ENCODE measurements at places on chromosomes 12 and 14. TPM values are rescaled to one million over a fixed set of nuclear protein-coding genes. Genes with fewer than 3 reads are reported as not detected.

The CPM gene
- 96.4 TPM for total RNA-seq

The CLEC4D gene
- not detected for total RNA-seq

The C12orf54 gene
- not detected for total RNA-seq

The RNASE7 gene
- total RNA-seq = not detected

The TMEM121 gene
- 1.3 TPM for total RNA-seq

The FOXM1 gene
- total RNA-seq = 3.5 TPM

The RARG gene
- total RNA-seq = 2.0 TPM

The KLRC3 gene
- total RNA-seq = 1.3 TPM

GRCh38 chr12:26572137-26572536, 260.9 kb downstream of the ITPR2 start:
- H3K4me3 ChIP-seq = no peak overlapping the region
- no peaks in the 10 kb centered on the region for H3K27me3 ChIP-seq
- H3K4me1 ChIP-seq = no peaks in the 10 kb centered on the region
- DNase-seq = no peak
- no peak overlapping the region for H3K27ac ChIP-seq

- H3K4me3 ChIP-seq = no peak overlapping the region
- H3K4me1 ChIP-seq = no peaks in the 10 kb centered on the region
- H3K27me3 ChIP-seq = no peaks in the 10 kb centered on the region
- no peaks in the 10 kb centered on the region for H3K36me3 ChIP-seq
- DNase-seq = peak; percentile 22
These were observed 913.6 kb downstream of the GALC start for GRCh38 chr14:87079416-87079815.

GRCh38 chr12:128613837-128614590, 209.7 kb downstream of the SLC15A4 start:
- no peaks in the 10 kb centered on the region for H3K27me3 ChIP-seq
- no peak overlapping the region for H3K4me3 ChIP-seq
- no peak for DNase-seq
- H3K4me1 ChIP-seq = no peaks in the 10 kb centered on the region
- no peaks in the 10 kb centered on the region for H3K36me3 ChIP-seq

- no peaks in the 10 kb centered on the region for H3K27me3 ChIP-seq
- DNase-seq = no peak
- H3K4me1 ChIP-seq = no peaks in the 10 kb centered on the region
- no peak overlapping the region for H3K4me3 ChIP-seq
- no peaks in the 10 kb centered on the region for H3K36me3 ChIP-seq
- H3K27ac ChIP-seq = no peak overlapping the region
These were observed 92.9 kb downstream of the SLCO1B1 start for GRCh38 chr12:21223930-21224329.

DNA sequence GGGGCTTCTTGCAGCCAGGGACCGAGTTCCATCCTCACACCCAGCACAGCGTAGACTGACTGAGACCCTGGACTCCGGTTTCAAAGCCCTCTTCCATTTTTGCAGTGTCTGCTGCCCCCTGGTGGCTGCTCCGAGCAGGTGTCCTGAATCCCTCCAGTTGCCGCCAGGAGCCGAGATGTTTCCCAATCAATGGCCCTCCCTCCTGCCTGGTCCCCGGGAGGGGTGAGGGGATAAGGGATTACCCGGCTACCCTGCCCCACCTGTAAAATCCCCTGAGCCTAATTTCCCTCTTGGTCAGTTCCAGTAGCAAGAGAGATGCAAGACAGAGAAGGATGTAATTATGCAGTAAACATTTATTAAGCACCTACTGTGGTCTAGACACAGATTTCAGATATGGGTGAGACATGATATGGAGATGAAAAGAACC, 55.0 kb downstream of the PHETA1 start:
- H3K4me3 ChIP-seq = no peak overlapping the region
- no peaks in the 10 kb centered on the region for H3K36me3 ChIP-seq
- H3K4me1 ChIP-seq = no peaks in the 10 kb centered on the region
- H3K27me3 ChIP-seq = peaks cover 4% of the 10 kb centered on the region
- H3K27ac ChIP-seq = no peak overlapping the region
- DNase-seq = peak; percentile 89

DNA sequence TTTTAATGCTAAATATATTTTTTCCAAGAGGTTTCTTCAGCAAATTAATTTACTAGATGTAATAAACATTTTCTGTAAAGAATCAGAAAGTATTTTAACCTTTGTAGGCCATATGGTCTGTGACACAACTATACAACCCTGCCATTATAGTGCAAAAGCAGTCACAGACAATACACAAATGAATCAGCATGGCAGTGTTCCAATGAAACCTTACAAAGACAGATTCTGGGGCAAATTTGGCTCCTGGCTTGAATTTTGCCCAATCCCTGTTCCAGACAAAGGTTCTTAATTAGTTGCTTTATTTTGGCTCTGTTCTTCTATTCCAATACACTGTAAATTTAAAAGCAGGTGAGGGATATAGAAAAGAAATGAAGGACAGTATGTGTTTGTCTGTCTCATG, 352.5 kb downstream of the C12orf50 start:
- H3K4me3 ChIP-seq = no peak overlapping the region
- H3K27me3 ChIP-seq = no peaks in the 10 kb centered on the region
- no peaks in the 10 kb centered on the region for H3K4me1 ChIP-seq
- no peaks in the 10 kb centered on the region for H3K36me3 ChIP-seq
- no peak overlapping the region for H3K27ac ChIP-seq
- DNase-seq = no peak

GRCh38 chr12:7797698-7798398, 8.6 kb downstream of the NANOG start:
- no peaks in the 10 kb centered on the region for H3K27me3 ChIP-seq
- no peak overlapping the region for H3K4me3 ChIP-seq
- DNase-seq = peak; percentile 30
- no peaks in the 10 kb centered on the region for H3K4me1 ChIP-seq
- H3K27ac ChIP-seq = peak overlapping the region; percentile 73
- no peaks in the 10 kb centered on the region for H3K36me3 ChIP-seq

GRCh38 chr14:101243587-101244338, 317.5 kb upstream of the DIO3 start:
- no peak overlapping the region for H3K4me3 ChIP-seq
- H3K27ac ChIP-seq = no peak overlapping the region
- no peak for DNase-seq
- no peaks in the 10 kb centered on the region for H3K36me3 ChIP-seq
- H3K4me1 ChIP-seq = no peaks in the 10 kb centered on the region

DNA sequence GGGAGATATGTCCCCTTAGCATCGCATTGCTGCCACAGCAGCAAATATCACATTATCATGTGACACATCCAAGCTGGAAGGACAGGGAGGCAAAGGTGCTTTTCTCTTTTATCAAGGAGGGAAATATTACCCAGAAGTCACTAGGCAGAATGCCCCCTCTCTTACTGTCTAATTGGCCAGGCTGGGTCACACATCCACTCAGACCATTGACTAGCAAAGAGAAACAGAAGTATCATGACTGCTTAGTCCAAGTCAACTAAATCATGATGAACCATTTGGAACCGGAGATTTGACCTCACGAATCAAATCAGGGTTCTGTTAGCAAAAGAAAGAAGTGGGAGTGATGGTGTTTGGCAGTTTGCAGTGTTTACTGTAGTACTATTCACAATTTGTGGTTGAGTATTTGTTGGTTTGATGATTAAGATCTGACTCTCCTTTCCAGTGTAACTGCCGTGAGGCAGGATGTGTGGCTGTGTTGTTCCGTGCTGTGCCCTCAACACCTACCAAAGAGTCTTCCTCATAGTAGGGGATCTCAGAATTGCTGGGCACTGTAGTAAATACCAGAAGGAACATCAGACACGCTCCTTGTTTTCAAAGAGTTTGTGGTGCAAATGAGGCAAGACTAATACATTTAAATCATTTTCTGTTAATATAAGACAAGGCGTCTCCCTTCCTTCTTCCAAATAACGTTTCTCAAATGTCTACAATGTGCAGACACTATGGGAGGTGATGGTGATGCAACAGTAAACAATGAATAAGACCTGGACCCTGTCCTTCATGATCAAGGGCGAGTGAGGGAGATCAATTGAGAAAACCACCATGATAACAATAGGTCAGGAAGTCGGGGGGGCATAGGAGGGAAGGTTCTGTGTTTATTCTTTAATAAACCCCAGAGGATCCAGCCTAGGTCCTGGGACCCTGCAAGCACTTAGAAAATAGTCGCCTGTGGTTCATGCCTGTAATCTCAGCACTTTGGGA, 194.4 kb upstream of the CRY1 start:
- no peaks in the 10 kb centered on the region for H3K27me3 ChIP-seq
- H3K4me1 ChIP-seq = no peaks in the 10 kb centered on the region
- no peaks in the 10 kb centered on the region for H3K36me3 ChIP-seq
- H3K4me3 ChIP-seq = no peak overlapping the region

- H3K27me3 ChIP-seq = no peaks in the 10 kb centered on the region
- H3K4me3 ChIP-seq = no peak overlapping the region
- no peak for DNase-seq
- peaks cover 48% of the 10 kb centered on the region for H3K36me3 ChIP-seq
These were observed 18.6 kb downstream of the PEX5 start for GRCh38 chr12:7207866-7208625.

DNA sequence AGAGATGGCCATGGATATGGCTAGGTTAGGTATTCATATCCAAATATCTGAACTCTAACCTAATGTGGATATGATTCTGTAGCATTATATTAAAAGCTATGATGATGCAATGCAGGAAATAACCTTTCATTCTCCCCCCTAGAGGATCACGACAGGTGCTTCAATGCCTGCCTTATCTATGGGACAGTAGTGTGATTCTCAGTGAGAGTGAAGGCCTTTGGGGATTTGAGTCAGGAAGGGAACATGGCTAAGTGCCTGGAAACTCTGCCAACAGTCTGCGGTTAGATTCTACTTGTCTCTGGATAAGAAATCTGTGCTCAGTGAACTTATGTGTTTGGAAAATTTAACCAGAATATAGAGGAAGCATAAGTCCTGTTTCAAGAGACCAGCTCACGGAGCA, 81.8 kb downstream of the SLC38A1 start:
- no peaks in the 10 kb centered on the region for H3K36me3 ChIP-seq
- peaks cover 33% of the 10 kb centered on the region for H3K4me1 ChIP-seq
- H3K27ac ChIP-seq = no peak overlapping the region
- no peak for DNase-seq

GRCh38 chr14:101071493-101071906, 168.0 kb upstream of the RTL1 start:
- H3K27ac ChIP-seq = no peak overlapping the region
- no peak overlapping the region for H3K4me3 ChIP-seq
- peaks cover 59% of the 10 kb centered on the region for H3K27me3 ChIP-seq
- DNase-seq = peak; percentile 7

GRCh38 chr12:103499571-103499970, 3.8 kb upstream of the C12orf42 start:
- H3K36me3 ChIP-seq = no peaks in the 10 kb centered on the region
- no peak overlapping the region for H3K27ac ChIP-seq
- H3K4me3 ChIP-seq = no peak overlapping the region
- peaks cover 32% of the 10 kb centered on the region for H3K27me3 ChIP-seq

- no peaks in the 10 kb centered on the region for H3K4me1 ChIP-seq
- H3K4me3 ChIP-seq = no peak overlapping the region
- DNase-seq = no peak
- no peaks in the 10 kb centered on the region for H3K27me3 ChIP-seq
- no peak overlapping the region for H3K27ac ChIP-seq
- H3K36me3 ChIP-seq = no peaks in the 10 kb centered on the region
These were observed 64.5 kb downstream of the FOXG1 start for GRCh38 chr14:28831126-28831525.

DNA sequence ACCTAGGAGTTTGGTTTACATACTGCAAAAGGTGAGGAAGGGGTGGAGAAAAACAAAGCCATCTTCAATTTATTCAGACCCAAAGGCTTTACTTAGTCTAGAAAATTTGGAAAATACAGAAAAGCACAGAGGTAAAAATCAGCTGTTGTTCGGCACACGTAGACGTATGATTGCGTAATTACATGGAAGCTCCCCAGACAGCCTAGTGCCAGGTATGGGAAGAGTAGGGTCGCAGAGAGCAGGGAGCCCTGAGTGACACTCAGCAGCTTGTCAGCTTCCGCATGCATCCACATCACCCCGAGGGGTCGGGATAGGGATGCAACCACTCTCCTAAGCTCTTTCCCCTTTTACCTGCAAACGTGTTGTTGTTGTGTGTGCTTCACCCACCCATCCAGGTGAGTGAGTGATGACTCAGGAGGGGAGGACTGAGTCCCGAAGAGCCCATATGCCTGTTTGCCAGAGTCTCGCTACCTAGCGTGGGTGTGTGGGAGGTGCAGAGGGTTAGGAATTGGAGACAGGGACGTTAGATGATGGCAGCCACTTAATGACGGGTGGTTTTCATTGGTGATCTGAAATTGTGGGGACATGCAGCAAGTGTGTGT, 20.1 kb downstream of the PIWIL1 start:
- H3K27ac ChIP-seq = no peak overlapping the region
- no peaks in the 10 kb centered on the region for H3K4me1 ChIP-seq
- no peaks in the 10 kb centered on the region for H3K36me3 ChIP-seq
- no peak overlapping the region for H3K4me3 ChIP-seq

- no peak overlapping the region for H3K27ac ChIP-seq
- no peak for DNase-seq
- no peaks in the 10 kb centered on the region for H3K36me3 ChIP-seq
- no peak overlapping the region for H3K4me3 ChIP-seq
These were observed 17.9 kb upstream of the RCOR1 start for GRCh38 chr14:102574281-102575159.

DNA sequence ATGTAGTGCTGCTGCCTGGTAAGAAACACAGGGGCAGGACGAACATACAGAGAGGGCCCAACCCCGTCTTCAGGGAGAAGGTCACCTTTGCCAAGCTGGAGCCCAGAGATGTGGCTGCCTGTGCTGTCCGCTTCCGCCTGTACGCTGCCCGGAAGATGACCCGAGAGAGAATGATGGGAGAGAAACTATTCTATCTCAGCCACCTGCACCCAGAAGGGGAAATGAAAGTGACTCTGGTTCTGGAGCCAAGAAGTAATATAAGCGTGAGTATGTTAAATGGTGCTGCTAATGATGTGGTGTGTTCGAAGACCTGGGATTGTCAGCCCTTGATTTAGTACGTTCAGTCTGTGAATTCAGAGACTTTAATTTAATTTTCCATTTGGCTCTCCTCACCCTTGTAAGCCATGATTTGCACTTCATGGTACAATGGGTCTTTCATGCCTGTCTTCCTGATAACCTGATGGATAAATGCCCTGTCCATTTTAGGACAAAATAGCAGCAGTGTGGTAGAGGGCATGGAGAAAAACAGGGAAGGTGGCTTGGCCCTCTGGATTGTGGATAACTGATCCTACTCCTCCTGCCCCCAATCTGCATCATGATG, 318.9 kb downstream of the SNAPC1 start:
- H3K27ac ChIP-seq = no peak overlapping the region
- DNase-seq = no peak
- no peak overlapping the region for H3K4me3 ChIP-seq

GRCh38 chr14:51185180-51185579, 54.9 kb upstream of the TMX1 start:
- no peaks in the 10 kb centered on the region for H3K4me1 ChIP-seq
- H3K27ac ChIP-seq = no peak overlapping the region
- H3K36me3 ChIP-seq = no peaks in the 10 kb centered on the region

- no peaks in the 10 kb centered on the region for H3K27me3 ChIP-seq
- no peak for DNase-seq
- no peak overlapping the region for H3K27ac ChIP-seq
- H3K4me3 ChIP-seq = no peak overlapping the region
- H3K4me1 ChIP-seq = no peaks in the 10 kb centered on the region
These were observed 8.1 kb upstream of the EIF2S3B start for GRCh38 chr12:10497602-10498001.

GRCh38 chr12:30797689-30798088, 42.9 kb upstream of the CAPRIN2 start:
- H3K27me3 ChIP-seq = no peaks in the 10 kb centered on the region
- H3K4me1 ChIP-seq = peaks cover 17% of the 10 kb centered on the region
- H3K36me3 ChIP-seq = no peaks in the 10 kb centered on the region
- H3K4me3 ChIP-seq = no peak overlapping the region
